ENCODE measurements at places on chromosomes 13 and 19. TPM values are rescaled to one million over a fixed set of nuclear protein-coding genes. Genes with fewer than 3 reads are reported as not detected.

DNA sequence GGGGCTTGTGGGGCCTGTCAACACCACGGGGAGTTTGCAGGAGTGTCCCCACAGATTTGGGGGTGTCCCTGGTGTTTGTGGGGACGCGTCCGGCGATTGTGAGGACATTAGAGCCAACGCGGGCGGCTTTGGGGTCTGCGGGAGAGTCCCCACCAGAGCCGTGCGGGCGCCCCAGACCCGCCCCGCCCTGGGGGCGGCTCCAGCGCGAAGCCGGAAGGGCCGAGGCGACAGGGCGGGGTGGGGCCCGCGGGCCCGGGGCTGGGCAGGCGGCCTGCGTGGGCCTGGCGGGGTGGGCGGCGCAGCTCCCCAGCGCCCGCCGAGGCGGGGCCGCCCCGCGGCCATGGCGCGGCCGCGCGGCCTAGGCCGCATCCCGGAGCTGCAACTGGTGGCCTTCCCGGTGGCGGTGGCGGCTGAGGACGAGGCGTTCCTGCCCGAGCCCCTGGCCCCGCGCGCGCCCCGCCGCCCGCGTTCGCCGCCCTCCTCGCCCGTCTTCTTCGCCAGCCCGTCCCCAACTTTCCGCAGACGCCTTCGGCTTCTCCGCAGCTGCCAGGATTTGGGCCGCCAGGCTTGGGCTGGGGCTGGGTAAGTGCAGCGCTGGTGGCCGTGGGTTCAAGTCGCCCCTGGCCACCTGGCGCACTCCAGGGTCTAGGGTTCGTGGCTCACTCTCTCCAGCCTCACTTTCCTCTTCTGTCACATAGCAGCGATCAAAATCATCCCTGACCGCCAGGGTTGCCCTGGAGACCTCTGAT lies 10.3 kb downstream of the PDE4A start:
- no peak for DNase-seq

- no peak for DNase-seq
Observed at GRCh38 chr13:50392977-50393376, 377.7 kb downstream of the KCNRG start.

- no peak for DNase-seq
Observed at GRCh38 chr19:19540715-19541515, 2.9 kb downstream of the CILP2 start.

DNA sequence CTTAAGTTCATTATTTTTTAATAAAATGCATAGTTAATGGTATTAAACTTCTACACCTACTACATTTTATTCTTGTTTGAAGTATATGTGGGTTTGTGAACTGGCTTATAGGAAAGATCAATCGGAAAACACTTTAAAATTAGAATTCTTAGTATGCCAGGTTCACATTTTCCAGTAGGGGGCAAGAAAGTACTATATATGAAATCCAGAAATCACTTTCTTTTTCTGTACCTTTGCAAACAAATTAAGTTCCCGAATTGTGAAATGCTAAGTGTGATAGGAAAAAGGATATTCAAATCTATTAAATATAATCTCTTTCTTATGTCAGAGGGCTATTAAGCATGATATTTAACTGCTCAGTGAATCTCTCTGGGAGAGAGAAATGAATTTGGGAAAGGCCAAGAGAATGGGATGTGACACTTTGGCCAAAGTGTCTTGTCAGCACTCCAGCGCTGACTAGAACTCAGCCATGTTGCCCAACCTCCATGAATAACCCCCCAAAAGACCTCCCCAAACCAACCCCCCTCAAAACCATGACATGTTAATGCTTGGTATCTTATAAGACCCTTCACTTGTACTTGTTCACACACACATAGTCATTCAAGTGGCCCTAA lies 122.6 kb upstream of the SLC10A2 start:
- DNase-seq = no peak

DNA sequence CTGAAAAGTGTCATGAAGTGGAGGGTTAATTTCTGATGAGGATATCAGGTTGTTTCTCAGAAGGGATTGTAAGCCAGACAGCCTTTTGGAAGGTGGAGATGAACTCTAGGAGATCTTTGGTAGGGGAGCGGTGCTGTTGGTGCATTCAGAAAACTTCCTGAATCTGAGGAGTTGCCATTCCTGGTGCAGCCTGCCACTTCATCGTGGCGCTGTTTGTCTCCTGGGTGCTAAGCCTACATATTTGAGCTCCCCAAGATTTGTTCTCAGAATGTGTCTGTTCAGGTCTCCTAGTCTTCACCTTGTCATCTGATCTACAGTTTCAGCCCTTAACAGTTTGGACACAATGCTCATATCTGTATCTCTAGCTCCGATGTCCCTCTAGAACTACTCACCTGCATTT lies 285.6 kb downstream of the MTUS2 start:
- no peak for DNase-seq

The SLC8A2 gene
- not detected for total RNA-seq

Data from glomerular endothelial cell (primary cell).